ENCODE measurements at places on chromosomes 4 and X.

DNA sequence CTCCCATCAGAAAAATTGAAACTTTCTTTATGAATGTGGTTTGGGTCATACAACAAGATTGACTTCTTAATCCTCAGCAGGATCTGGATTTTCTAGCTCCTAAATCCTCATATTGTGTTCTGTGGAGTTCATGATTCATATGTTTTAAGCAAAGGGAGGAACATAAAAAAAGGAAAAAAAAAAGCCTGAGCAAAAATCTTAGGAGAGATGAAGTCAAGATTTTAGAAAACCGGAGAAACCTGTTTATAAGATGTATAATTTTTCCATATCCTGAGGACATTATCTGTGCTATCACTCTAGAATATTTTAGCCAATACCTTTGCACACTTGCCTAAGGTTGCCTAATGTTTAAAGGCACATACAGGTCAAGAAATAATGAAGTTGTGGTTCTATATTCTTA lies 7.0 kb upstream of the EREG start:
- no peak for DNase-seq

DNA sequence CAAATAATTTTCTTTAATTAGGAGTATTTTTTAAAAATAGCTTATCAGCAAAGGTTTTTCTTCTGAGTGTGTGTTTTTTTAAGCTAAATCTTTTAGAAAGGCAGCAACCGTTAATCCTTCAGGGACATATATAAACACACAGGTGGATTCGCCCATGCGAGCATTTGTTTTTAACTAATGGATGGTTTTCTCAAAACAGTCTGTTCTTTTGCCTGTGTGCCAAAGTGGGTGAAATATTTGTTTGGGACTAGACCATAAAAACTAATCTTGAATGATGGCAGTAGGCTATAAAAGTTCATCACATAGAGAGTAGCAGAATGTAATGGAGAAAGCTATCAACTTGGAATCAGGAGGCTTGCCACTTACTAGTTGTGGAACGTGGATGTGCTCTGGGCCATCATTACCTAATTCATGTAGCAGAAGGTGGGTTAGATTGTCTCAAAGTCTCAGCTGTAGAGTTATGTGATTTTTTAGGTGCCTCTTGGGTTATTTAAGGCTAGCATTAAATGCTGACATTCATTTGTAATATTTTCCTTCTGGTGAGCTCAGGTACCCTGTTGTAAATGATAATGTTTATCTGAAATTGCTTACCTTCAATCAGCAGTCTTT lies 7.4 kb upstream of the TAPT1 start:
- no peak for DNase-seq

DNA sequence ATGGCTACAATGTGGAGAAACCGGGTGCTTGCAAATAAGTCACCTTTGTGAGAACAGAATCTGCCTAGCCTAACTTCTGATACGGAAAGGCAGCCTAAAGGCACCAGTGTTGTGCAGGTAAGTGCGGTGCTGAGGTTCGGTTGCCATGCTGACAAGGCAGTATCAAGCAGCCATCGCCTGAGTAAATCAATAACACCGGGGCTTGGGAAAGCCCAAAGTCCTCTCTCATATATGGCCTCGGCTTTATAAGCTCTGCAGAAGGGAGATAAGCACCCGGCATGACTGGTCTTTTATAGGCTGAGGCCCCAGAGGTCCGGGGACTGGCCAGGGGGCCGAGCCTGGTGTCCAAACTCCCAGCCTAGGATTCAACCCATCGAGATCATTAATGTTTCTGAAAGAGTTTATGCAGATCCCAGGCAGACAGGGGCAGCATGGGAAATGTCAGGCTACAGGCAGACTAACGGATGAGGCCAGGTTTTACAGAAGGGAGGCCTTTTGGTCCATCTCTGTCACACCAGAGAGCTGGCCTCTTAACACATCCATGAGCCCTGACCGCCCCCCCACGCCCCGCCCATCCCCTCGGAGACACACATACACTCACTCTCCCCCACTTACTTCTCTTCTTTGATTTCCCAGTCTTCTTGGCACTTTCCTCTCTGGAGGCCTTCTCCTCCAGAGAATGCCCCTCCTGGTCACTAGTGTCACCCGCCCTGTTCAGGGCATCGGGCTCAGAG lies 38.5 kb downstream of the ELF4 start:
- no peak for DNase-seq

DNA sequence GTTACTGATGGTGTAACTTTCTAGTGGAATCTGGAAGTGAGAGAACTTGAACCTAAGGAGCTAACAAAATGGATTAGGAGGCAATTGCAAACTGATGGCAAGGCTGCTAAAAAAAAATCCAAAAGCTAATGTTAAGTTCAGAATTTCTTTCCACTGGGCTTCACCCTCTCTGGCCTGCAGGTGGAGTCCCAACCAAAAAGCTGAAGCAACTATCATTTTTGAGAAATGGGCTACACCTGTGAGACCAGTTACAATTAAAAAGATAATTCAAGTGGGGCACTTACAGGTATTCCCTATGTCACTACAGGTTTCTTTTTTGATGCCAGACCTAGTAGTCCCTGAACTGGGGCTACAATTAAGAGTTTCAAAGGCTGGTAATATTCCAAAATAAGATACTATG lies 142.1 kb upstream of the FTHL17 start:
- peak; percentile 13 for DNase-seq

GRCh38 chr4:48446642-48447041 lies 36.5 kb upstream of the SLC10A4 start:
- no peak for DNase-seq

DNA sequence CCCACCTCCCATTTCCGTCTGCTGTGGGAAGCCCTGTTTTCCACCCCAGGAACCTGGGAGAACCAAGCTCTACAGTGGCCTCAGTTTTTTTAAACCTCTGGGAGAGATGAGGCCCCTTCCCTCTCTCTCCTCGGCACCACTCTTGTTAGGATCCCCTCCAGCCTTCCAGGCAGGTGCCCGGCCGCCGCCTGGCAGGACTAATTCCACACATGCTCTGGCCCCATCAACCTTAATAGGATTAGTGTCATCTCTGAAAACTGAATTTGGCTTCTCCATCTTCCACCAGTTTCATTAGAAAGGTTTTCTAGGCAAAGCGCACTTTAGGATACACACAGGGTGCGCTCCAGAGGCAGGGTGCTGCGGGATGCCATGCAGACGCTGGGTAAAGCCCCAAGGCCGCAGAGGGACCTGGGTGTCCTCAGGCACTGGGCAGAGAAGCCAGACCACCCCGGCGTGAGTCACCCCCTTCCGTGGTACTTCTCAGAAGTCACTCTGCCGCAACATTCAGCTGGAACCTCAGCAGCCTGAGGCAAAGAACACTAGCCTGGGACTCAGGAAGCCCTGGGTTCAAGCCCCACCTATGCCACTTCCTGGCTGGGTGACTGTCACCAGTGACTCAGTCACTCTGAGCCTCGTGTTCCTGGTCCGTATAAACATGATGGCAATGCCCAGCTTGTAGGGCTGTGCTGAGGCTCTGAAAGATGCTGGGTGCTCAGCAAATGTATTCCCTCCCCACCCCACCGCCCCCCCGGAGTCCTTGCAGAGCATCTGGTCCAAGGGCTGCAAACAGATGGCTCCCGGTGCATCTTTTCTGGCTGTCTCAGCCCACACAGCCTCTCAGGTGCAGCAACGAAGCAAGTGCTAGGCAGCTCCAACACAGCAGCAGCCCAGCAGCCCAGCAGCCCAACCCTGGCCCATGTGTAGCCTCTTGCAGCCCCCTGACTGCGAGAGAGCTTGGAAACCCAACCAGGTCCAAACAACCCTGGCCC lies 29.1 kb downstream of the PPP2R2C start:
- no peak for DNase-seq

GRCh38 chr4:137531986-137532868 lies at the start of gene PCDH18:
PCDH18 (minus strand) TSS chr4:137532494; CDS start chr4:137532088, 406 bp downstream.
- peak; percentile 50 for DNase-seq

DNA sequence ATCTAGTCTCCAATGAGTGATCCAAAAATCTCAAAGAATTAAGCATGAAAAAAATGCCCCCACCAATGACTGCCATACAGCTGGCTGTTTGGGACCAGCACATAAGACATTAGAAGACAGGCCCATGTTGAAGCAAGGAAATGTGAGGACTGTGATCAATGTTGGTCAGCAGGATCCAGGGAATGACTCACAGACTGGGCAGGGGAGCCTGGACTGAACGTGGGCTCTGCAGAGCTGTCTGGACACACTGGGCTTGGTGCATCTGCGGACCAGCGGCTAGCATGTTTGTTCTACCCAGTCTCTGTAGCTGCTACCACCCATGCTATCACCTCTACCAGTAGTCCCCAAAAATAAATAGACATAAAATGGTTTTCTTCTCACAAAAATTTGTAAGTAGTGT lies 108.6 kb downstream of the PALLD start:
- no peak for DNase-seq

DNA sequence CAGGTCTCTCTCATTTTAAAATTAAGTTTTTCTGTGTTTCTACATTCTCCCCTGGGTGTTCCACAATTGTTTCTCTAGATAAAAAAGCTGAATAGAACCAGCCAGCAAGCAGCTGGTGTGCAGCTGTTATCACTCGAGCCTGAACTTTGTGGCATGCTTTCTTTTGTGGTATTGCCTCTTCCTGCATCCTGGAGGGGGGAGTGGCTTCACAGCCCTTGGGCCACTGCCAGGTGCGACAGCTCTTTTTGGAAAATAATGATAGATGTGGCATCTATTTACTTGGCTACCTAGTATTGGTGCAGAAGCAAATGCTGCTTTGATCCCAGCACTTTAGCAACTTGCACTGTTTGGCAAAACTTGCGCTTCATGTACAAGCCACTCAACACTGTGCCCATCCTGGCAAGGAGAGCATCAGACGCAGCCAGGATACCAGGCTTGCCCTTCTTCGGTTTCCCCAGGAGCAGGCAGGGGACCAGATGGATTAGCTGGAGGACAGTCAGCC lies 69.4 kb downstream of the HMGB2 start:
- peak; percentile 67 for DNase-seq

GRCh38 chr4:94678896-94679295 lies 78.9 kb upstream of the BMPR1B start:
- DNase-seq, result no peak

DNA sequence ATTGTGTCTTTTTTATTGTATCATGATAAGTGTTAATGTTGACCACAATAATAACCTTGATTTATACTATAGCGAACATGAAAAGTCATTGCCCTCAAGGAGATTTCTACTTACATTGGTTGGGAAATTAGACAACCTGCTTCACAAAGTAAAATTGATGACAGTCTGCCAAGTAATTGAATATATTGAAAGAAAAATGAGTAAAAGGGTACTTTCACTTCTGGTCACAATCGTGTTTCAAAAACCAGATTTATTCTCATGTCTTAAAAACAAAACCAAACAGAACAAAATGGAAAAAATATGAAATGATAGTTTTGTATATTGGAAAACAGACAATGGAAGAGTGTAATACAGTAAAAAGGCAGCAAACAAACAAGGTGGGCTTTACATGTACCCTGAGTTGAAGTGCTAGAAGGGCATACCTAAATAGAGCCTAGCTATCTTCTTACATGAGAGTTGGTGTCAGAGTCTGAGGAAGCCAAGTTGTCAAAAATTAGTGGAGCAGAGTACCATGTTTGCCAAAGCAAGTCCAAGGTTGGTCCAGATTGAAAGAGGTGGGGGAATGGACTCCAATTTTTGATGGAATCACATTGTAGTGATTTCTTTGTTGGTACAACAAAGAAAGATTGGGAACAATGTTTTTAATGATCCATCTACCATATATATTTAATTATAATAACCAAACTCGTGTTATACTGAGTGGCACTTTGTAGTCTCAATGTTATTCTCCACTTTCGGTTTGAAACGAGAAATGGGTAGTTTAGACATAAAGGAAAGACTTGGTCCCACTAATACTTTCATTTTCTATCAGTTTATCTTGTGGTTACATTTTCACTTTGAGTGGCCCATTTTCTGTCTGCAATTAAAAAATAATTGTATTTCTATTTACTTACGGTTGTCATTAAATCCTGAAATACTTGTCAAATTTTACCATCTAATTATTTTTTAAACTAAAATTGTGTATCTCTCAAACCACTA lies 775.6 kb downstream of the STIM2 start:
- DNase-seq, result no peak

DNA sequence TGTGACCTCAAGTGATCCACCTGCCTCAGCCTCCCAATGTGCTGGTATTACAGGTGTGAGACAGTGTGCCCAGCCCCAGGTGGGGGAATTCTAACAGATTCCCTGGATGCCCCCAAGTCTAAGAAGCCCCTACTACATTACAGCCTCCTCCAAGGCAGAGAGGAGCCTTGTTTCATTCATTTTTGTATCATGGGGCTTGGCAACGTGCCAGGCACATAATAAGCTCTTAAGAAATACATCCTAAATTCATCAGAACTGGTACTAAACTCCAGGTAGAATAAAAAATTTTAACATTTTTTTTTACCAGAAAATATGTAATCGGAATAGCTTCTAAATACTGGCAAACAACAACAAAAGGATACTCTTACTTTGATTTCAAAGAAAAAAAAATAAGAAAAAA lies 127.1 kb downstream of the CHIC2 start:
- no peak for DNase-seq

GRCh38 chr4:100641336-100641735 lies 123.5 kb upstream of the EMCN start:
- DNase-seq, result no peak

DNA sequence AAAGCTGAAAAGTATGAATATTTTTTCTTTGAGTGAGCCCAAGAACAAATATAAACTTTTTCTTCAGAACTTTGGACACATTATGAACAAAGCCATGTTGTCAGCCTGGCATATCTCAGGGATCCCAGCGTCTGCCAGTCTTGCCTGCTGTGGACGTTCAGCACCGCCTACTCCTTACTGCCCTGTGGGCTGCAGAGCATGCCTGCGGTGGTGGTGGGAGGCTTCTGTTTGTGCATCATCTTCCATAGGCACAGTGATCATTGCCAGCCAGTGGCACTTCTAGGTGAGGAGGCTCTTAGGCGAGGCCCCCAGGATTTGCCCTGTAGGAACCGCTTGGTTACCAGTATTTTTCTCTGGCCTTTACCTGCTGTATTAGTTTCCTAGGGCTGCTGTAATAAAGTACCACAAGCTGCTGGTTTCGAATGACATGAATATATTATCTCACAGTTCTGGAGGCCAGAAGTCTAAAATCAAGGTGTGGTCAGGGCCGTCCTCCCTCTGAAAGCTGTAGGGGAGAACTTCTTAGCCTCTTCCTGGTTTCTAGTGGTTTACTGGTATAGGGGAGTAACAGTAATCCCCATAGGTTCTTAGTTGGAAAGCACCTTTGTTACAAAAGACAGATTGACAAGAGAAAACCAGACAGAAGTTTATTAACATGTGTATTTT lies 15.4 kb downstream of the ANXA3 start:
- no peak for DNase-seq

DNA sequence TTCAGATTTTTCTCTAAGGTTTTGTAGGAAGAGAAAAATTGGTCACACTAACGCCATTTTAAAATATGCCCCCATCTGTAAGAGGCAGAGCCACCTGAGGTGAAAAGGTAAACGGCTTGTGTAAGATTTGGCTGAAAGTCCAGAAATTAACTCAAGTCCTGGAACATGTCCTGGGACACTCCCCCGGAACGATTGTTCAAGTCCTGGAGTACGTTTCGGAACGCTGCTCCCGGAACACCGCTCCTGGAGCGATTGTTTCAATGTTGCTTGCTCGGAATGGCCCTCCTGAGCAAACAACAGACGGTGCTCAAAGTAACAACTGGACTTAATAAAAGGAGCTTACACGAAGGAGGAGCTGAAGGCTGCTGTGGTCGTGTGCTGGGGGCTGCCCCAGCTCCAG lies 796.5 kb upstream of the SLIT2 start:
- no peak for DNase-seq

- DNase-seq, result no peak
Observed at GRCh38 chr4:110396963-110397362, 79.0 kb upstream of the ENPEP start.

- DNase-seq, result no peak
Observed at GRCh38 chr4:87937523-87937922, 38.0 kb upstream of the SPP1 start.

All from NCI-H748 treated with DMSO at 0.1 percent for 48 hours (cell line).